ENCODE measurements at places on chromosomes 6 and 20. TPM values are rescaled to one million over a fixed set of nuclear protein-coding genes. Genes with fewer than 3 reads are reported as not detected.

GRCh38 chr6:14857001-14857400, 388.9 kb upstream of the JARID2 start:
- DNase-seq, result no peak

DNA sequence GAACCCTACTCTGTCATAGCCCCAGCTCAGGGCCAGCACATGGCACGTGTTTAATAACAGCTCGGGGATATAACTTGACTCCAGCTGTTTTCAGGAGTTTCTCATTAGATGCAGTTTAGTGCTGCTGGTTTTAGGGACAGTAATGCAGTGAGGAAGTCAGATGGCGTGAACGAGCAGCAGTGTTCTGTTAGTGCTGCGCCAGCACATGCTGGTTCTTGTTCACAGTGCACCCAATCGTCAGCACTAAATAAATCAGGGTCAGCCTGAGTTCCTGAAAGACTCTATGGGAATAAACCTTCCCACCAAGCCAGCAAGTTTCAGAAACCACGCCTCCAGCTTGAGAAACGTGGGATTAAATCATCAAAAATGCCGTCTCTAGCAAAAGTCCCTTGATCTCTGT, 235.9 kb upstream of the SUPT3H start:
- DNase-seq, result peak; percentile 40

DNA sequence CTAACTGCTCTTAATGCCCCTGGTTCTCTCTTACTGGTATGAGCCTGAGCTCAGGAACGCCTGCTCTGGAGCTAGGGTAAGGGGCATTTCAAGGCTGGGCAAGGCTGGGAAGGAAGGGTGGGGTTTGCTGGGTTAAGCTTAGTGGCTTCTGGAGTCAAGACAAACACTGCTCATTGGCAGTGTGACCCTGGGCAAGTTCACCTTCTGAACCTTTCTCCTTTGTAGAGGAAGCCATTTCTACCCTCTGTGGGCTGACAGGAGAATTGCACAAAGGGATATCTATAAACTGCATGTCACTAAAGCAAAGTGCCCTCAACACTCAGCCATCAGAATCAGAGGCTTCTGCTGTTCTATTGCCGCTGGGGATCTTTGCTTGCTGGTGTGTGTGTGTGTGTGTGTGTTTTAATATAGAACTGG, 20.3 kb upstream of the LRRN4 start:
- DNase-seq, result no peak

DNA sequence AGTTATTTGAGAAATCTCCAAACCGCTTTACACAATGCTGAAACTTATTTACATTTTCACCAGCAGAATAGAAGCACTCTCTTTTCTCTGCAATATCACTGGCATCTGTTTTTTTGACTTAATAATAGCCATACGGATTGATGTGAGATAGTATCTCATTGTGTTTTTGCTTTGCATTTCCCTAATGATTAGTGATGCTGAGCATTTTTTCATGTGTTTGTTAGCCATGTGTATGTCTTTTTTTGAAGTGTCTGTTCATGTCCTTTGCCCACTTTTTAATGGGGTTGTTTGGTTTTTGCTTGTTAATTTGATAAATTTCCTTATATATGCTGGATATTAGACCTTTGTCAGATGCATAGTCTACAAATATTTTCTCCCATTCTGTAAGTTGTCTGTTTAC, 73.6 kb downstream of the FBXO5 start:
- DNase-seq, result no peak

DNA sequence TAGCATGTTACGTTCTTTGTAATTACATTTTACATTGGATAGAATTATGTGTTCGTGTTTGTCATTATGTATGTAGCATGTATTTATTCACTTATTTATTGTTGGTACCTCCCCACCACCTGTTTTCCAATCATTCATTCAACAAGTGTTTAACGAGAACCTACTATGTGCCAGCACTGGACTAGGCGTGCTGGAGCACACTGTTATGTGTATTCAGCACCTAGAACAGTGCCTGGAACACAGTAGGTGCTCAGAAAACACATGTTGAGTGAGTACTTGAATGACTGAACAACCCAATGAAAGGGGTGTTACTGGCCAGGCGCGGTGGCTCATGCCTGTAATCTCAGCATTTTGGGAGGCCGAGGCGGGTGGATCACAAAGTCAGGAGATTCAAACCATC, 11.3 kb downstream of the ETV7 start:
- no peak for DNase-seq

DNA sequence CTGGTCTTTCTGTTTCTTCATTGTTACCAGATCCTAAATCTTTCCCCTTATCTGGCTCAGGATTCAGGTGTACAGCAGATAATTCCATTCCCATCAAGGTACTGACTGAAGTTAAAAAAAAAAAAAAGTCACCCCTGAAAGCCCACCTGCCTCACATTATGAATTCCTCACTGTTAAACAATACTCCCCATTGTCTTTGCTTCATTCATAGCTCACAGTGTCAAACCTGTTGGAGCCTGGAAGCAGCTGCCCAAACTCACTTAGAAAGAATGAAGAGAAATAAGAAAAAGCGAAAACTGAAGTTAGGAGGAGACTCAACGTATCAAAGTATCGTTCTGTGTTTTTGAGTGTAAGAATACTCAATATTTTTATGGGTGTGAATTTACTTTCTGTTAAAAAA, 1.8 kb upstream of the DCBLD1 start:
- DNase-seq, result no peak

GRCh38 chr6:81818901-81819361, 66.5 kb upstream of the TENT5A start:
- DNase-seq, result no peak

- DNase-seq, result no peak
These were observed 66.1 kb downstream of the ADGB start for GRCh38 chr6:146664871-146665360.

DNA sequence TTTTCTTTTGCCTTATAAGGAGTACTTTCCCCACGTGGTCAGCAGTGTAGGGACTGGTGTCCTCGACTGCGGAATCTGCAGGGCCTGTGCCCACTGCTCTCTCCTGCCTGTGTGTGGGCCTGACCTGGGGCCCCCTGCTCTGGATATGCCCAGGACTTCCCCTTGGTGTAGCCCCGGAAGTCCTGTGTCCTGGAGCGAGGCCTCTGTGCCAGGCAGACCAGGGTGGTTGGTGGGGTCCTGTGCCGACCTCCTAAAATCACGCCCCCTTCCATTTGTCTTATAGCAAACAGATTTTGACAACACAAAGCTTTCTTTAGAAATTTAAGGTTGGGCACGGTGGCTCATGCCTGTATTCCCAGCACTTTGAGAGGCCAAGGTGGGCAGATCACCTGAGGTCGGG, 64.2 kb downstream of the DLL1 start:
- peak; percentile 7 for DNase-seq

- peak; percentile 16 for DNase-seq
These were observed 33.5 kb downstream of the DLL1 start for GRCh38 chr6:170257376-170257775.

Gene ECT2L
- total RNA-seq, result 0.37 TPM

Gene SAMD3
- 0.32 TPM for total RNA-seq

Gene KIAA0408
- 2.4 TPM for total RNA-seq

Gene SLC24A3
- total RNA-seq, result 0.62 TPM

Gene SLC35D3
- not detected for total RNA-seq
